ENCODE measurements at places on chromosomes 6 and 20.
A peak's percentile ranks its signal among the peaks of the same experiment; 100 is the strongest.

DNA sequence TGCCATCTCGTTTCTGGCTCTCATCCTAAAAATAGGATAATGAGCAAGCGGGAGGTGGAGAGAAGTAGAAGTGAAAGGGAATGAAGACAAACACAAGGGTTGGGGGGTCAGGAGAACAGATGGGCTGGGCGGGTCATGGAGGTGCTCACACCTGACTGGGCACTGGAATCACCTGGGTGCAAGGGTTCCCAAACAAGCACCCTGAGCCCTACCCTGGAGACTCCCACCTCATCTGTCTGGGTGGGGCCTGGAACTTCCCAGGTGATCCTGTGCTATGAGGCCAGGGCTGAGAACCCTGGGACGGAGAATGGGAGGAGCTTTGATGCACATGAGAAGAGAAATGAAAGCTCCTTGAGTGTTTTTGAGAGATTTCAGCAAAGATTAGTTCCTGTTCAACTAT is 223.6 kb downstream of the ANKRD60 start:
- DNase-seq, result no peak

DNA sequence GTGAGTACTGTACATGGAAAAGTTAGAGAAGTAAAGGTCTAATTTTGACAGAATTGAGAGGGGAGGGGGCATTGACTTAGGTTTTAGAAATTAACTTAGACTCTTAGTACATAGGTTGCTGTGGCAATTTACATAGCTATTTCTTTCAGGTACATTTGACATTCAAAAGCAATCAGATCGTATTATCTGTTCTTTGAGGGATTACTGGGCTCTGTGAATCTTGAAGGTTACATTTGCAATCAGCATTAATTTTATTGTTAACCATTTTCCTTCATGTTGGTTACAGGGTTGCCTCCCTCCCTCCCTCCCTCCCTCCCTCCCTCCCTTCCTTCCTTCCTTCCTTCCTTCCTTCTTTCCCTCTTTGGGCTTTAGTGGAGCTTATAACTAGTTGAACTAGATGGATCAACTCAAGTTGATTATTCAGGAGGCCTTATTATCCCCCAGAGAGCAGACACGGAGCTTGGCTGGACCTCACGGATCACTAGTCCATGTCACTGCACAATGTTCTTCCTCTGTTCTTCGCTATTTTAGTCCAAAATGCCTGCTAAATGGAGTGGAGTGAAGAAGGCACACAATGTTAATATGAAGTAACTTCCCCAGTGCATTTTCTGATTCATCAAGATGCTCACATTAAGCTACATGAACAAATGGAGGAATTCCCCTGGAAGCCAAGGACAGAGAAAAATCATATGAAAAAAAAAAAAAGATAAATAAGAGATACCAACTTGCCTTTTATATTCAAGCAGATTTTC is 87.8 kb downstream of the PLCB4 start:
- no peak for DNase-seq

GRCh38 chr6:52310932-52311331 is 26.4 kb upstream of the MCM3 start:
- no peak for DNase-seq

- no peak for DNase-seq
Measured at GRCh38 chr6:129390900-129391299, 319.1 kb downstream of the ARHGAP18 start.

DNA sequence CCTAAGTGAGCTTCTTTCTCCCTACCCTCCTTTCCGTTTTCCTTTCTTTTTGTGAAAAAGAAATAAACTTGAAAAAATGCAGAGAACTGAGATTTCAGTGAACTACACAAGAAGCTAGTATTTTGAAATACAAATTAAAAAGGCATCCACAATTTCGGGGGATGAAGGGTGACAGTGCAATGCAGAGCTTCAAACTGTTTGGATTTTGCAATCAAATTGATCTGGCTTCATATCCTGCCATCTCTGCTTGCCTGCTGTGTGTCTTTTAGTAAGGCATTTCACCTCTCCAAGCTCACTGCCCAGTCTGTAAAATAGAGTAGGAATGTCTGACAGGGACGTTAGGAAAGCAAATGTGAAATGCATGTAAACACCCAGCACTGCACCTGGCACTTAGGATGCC is 258.0 kb downstream of the HACE1 start:
- no peak for DNase-seq

DNA sequence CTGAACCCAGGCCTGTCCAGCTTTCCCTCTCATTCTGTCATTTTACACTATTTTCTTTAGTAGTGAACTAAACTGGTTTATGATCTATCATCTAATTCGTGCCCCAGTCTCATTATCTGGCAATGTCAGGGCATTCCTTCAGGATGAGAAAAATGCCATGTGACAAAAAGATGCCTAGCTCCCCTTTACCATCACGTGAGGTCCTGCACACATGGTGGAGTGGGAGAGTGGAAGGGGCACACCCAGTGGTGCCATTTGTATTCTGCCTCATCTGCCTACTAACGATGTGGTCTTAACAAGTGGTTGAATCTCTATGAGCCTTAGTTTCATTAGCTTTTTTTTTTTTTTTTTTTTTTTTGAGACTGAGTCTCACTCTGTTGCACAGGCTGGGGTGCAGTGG is 41.2 kb downstream of the CDC5L start:
- no peak for DNase-seq

DNA sequence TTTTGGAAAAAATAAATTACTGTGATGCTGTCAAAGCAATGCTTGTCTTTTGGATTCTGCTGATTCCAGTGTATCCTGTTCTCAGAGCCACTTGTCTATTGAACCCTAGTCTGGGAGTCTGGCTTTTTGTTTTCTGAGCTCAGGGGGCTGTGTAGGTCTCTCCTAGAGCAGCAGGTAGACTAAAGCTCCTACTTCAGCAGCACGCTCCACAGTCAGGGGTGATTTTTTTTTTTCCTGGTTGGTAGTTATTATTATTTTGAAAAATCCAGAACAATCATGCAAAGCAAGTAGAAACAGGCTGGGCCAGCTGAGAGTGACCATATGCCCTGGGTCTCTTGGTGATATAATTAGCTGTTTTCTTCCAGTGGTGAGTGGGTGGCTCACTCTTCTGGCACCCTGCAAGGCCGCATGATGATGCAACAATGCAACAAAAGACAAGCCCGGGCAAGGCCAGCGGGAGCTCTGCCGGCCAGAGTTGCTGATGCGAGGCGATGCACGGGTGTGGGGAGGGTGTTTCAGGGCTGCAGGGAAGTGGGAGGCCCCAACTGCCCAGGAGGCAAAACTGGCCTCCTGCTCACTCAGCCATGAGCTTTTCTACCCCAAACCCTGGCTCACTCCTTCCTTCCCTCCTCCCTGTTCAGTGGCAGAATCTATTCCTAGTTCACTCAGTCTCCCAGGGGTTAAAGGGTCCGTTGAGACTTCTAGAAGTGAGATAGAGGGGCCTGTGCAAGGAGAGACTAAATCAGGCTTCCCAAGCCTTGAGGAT is 11.5 kb upstream of the CDKN1A start:
- DNase-seq, result peak; percentile 21

DNA sequence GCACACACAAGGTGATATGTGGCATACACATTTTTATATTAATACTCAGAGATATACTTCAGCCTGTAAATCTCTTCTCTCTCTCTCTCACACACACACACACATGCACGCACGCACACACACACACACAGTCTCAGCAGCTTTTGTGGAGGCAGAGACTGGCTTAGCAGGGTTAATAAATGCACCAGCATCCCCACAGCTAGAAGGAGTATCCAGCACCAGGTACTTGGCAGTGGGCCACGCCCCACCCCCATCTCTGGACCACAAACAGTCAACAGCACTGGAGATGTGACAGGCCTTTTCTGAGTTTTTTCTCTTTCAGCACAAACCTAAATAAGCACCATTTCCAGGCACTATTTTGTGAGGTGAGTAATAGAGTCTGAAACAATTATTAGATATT is 47.3 kb upstream of the LRFN2 start:
- DNase-seq, result no peak

DNA sequence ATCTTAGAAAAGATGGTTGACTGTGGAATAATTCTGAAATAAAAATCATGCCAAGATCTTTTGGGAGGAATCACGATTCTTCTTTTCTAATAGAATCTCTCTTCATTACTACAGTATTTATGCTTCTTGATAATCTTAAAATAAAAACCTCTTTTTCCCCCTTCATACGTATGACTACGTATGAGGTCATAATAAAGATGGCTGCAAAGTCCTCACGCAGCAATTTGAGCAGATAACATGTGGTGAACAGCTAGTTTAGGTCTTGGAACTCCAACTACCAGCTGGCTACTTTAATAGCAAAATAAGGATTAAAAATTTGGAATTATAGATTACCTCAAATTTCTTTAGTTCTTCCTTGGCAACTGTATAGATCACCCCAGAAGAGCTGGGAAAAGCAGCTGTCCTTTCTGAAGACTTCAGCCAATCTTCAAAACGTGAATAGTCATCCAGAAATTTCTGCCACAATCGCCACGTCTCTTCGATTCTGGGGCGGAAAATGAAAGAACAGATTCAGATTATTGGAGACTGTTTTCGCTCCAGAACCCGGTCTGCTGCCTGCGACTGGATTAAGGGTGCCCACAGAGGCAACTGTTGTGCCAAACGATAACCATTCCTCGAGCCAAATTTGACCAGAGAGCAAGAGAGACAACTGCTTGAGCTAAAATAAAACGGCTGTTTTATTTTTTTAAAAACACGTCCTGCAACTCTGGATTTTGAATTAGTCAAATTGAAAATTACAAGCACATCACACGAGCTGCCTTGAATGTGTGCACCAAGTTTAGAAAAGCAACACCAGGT is 347.3 kb downstream of the ESR1 start:
- DNase-seq, result no peak

DNA sequence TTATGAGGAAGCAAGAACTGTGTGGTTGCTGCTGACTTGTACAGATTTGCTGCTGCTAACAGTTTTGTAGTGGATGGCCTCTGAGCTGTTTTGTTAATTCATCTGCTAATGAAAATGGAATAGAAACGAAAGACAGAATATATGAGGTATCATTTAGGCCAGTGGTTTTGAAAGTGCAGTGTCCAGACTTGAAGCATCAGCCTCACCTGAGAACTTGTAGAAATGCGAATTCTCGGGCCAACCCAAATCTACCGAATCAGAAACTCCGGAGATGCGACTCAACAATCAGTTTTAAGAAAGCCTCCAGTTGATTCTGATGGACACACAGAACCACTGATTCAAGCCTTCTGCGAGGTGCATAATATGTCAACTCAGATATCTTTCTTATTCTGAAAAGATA is 62.5 kb downstream of the CAP2 start:
- DNase-seq, result no peak

DNA sequence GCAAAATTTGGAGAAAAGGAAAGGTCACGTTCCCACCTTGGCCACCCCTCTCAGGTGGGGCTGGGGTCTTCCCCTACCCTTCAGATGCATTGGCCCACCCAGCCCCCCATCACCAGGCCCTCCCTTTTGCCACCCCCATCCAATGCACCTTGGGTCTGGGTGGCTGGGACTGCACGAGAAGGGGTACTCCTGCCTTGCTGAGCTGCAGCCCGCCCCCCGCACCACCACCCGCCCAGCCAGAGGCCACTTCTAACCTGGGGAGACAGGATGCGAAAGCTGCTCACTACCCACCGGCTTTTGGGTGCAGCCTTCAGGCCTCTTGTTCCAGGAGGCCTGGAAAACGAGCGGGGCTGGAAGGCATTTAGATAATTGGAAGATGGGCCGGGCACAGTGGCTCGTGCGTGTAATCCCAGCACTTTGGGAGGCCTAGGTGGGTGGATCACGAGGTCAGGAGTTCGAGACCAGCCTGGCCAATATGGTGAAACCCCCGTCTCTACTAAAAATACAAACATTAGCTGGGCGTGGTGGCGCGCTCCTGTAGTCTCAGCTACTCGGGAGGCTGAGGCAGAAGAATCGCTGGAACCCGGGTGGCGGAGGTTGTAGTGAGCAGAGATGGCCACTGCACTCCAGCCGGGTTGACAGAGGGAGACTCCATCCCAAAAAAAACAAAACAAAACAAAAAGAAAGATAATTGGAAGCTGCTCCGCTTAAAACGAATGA is 1.2 kb upstream of the CDC25B start:
- DNase-seq, result no peak

- peak; percentile 45 for DNase-seq
Measured at GRCh38 chr6:40719671-40720374, 132.7 kb upstream of the LRFN2 start.

DNA sequence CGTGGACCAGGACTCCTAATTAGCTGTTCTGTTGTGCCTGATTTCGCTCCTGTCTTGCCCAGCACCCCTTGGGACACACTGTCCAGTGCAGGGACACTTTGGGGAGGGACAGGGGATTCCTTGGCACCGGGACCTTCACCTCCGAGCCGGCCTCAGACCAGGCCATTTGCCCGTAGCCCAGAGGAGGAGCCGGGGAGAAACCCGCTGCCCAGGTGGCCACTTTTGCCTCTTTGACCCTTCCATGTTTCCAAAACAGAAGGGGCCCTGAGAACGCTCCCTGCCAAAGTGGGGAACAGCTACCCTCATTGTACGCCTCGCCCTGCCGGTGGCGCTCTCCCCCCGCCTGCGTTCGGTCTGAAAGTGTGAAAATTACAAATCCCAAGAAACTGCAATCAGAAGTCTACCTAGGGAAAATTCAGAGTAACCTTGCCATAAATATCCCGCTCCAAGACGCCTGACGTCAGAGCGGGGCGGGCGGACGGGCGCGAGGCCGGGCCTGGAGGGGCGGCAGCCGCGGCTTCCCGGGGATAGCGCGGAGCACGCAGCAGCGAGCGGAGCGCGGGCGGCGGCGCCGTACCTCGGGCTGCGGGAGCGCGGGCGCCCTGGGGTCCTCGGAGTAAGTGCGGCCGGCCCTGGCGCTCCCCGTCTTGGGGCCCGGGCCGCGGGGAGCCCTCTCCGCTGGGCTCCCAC is at the start of gene DAAM2:
TSS of gene DAAM2 (plus strand) at position 527 of the 690 bp plus-strand sequence. CDS start 63,927 bp downstream, outside the sequence.
- no peak for DNase-seq

DNA sequence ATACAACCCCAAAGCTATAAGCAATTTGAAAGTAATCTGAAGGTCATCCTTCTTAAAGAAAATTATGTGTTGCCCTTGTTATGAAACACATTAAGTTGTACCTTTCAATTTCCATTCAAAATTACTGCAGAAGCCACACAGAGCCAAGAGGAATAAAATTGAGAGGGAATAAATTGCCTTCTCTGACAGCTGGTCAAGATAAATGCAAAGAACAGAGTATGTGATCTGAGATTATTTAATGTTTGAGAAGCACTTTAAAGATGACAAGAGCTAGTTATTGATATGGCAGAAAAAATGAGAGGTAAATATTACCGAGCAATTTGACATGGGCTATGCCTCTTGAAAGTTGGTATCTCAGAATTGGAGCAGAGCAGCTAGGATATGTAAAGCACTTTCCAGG is 61.6 kb downstream of the TRDN start:
- no peak for DNase-seq

DNA sequence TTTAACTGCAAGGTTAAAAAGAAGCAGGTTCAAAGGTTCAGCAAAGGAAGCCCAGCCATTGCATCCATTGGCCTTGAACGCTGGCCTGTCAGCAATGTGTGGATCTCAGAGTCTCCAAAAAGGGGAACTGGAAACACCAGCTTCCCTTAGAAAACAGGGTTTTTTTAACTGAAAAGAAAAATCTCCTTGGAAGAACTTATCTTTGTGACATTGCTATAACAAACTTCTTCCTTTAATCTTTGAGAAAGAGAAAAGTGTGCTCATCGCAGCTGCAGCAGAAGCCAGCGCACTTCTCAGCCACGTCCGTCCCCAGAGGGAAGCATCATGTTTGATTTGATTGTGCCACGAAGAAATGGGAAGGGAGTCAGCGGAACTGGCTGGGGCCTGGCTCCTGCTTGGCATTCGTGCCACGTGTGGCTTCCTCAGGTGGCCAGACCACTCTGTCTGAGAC is 215.0 kb downstream of the SYNDIG1 start:
- DNase-seq, result no peak

GRCh38 chr20:47863315-47863965 is 78.2 kb upstream of the SULF2 start:
- DNase-seq, result no peak

- no peak for DNase-seq
Measured at GRCh38 chr6:37192666-37193065, 22.7 kb downstream of the PIM1 start.

Measured in erythroblast (primary cell).